ENCODE measurements at places on chromosomes 6 and 20.

DNA sequence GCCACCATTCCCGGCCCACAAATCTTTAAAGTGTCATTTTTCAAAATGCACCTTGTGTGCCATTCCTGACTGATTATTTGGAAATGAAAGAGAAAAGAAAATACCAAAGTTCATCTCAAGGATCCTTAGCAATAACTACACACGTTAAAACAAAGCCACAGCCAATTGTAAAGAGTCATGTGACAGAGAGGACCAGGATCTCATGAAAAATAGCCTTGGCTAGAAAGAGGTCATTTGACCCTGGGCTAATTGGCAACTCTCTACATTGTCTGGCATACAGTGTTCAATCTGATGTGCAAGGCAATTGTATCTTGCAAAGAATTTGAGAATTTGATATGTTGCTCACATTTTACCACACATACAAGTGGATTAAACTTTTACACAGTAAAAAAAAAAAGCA, 31.6 kb upstream of the HLA-G start:
- no peak for DNase-seq

GRCh38 chr6:103680116-103680515, 1179.6 kb downstream of the HACE1 start:
- DNase-seq = no peak

GRCh38 chr6:42627044-42627443, 63.2 kb downstream of the UBR2 start:
- no peak for DNase-seq

GRCh38 chr20:17933711-17934110, 34.9 kb downstream of the SNX5 start:
- no peak for DNase-seq

GRCh38 chr6:1849691-1850090, 240.0 kb downstream of the FOXC1 start:
- DNase-seq = no peak

Measured in LHCN-M2 (cell line).